Aorta (tissue), 5 donors: ENCODE measurements at places on chromosomes 1 and 21. TPM values are rescaled to one million over a fixed set of nuclear protein-coding genes. Genes with fewer than 3 reads are reported as not detected.

GRCh38 chr1:162207862-162208261, 138.4 kb downstream of the NOS1AP start:
- DNase-seq, result no peak
- H3K27ac ChIP-seq, result no peak overlapping the region
- H3K4me3 ChIP-seq, result no peak overlapping the region
- no peaks in the 10 kb centered on the region for H3K27me3 ChIP-seq

DNA sequence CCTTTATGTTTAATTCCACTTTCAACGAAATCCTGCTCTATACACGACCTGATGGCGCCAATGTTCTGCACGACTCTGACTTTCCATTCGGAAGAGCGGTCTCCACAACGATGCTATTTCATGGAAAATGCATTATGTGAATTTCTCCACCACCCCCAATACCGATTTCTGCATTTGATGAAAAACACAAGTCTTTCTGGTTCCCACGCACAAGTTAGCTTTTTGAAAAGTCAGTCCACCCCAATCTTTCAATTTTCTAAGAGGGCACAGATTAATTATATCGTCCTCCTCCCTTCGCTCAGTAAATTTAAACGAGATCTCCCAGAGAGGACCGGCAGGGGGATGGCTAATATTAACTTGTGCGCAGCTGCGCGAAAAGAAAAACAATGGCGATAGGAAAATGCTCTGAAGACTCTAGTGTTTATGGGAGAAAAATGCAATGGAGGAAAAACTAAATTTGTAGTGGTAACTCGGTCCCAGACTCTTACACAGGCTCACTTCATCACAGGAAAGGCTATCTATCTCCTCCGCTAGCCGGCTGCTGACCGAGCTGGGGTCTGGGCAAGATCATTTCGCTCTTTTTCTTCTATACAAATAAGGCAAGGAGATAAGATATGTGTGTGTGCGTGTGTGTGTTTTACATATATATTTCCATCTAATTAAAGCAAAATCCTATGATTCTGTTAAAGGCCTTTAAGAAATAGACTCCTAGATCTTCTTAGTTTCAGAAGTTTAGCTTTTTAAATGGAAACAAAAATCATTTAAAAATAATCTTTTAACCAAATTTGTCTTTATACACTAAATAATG, 1.2 kb upstream of the LHX8 start:
- no peaks in the 10 kb centered on the region for H3K4me1 ChIP-seq
- no peak overlapping the region for H3K4me3 ChIP-seq
- H3K36me3 ChIP-seq, result no peaks in the 10 kb centered on the region
- H3K27ac ChIP-seq, result no peak overlapping the region

DNA sequence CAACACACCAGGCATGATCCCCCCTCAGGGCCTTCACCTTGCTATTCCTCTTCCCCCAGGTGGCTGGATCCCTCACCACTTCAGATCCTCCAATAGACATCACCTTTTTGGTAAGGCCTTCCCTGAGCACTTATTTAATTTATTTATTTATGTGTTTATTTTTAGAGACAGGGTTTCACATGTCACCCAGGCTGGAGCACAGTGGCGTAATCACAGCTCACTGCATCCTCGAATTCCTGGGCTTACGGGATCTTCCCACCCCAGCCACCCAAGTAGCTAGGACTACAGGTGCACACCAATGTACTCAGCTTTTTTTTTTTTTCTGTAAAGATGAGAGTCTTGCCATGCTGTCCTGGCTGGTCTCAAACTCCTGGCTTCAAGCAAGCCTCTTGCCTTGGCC, 17.2 kb downstream of the KCNN3 start:
- no peak overlapping the region for H3K27ac ChIP-seq
- no peak overlapping the region for H3K4me3 ChIP-seq
- no peaks in the 10 kb centered on the region for H3K36me3 ChIP-seq
- no peaks in the 10 kb centered on the region for H3K27me3 ChIP-seq
- H3K4me1 ChIP-seq, result no peaks in the 10 kb centered on the region

- no peak for DNase-seq
- H3K27ac ChIP-seq, result no peak overlapping the region
- no peaks in the 10 kb centered on the region for H3K27me3 ChIP-seq
- no peaks in the 10 kb centered on the region for H3K4me1 ChIP-seq
- peaks cover 16% of the 10 kb centered on the region for H3K36me3 ChIP-seq
- H3K4me3 ChIP-seq, result no peak overlapping the region
Measured at GRCh38 chr1:206593351-206593925, 18.8 kb downstream of the EIF2D start.

- H3K36me3 ChIP-seq, result no peaks in the 10 kb centered on the region
- no peak overlapping the region for H3K27ac ChIP-seq
- no peaks in the 10 kb centered on the region for H3K27me3 ChIP-seq
- no peaks in the 10 kb centered on the region for H3K4me1 ChIP-seq
- H3K4me3 ChIP-seq, result no peak overlapping the region
Measured at GRCh38 chr21:23160914-23161313, 2162.7 kb downstream of the NCAM2 start.

DNA sequence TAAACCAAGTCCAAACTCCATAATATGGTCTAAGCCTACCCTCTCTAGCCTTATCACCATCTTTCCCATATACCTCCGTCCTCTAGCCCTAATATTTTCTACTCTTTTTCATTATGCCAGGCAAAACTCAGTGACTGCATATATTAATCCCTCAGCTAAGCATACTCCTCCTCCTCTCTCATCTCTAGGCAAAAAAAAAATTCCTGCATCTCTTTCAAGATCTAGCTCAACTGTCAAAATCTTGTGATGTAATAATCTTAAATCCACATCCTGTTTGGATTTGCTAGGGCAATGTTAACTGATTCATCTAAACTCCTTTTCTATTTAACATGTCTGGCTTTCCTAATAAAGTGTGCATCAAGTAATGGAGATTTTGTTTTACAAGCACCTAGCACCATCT, 20.4 kb downstream of the PRPF38A start:
- H3K27me3 ChIP-seq, result no peaks in the 10 kb centered on the region
- peaks cover 1% of the 10 kb centered on the region for H3K36me3 ChIP-seq
- no peak for DNase-seq
- no peak overlapping the region for H3K4me3 ChIP-seq

DNA sequence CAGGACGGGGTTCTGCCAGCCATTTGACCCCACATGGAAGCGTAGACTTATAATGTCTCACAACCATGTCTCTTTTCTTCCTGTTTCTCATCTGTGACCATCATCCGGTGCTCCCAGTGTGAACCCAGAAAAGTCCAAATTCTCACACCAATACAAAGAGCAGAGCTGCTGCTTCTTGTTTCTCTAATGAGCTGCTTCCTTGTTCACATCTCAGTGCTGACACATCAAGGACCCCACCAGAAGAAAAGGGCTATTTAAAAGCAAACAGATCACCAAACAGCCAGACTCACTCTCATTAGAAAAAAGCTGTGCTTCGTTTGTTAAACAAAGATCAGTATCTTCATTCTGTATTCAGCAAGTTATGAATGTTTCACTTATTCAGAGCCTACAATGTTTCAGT, 835 bp upstream of the LCE1D start:
- no peak overlapping the region for H3K27ac ChIP-seq
- DNase-seq, result no peak
- no peaks in the 10 kb centered on the region for H3K27me3 ChIP-seq
- no peak overlapping the region for H3K4me3 ChIP-seq

GRCh38 chr1:82606546-82606945, 805.8 kb downstream of the ADGRL2 start:
- H3K36me3 ChIP-seq, result no peaks in the 10 kb centered on the region
- no peaks in the 10 kb centered on the region for H3K4me1 ChIP-seq
- H3K27ac ChIP-seq, result no peak overlapping the region
- no peak overlapping the region for H3K4me3 ChIP-seq
- DNase-seq, result no peak

- H3K27ac ChIP-seq, result no peak overlapping the region
- no peak overlapping the region for H3K4me3 ChIP-seq
- H3K36me3 ChIP-seq, result no peaks in the 10 kb centered on the region
- DNase-seq, result no peak
- H3K27me3 ChIP-seq, result no peaks in the 10 kb centered on the region
- H3K4me1 ChIP-seq, result no peaks in the 10 kb centered on the region
Measured at GRCh38 chr1:159981351-159982055, 27.5 kb upstream of the SLAMF9 start.

DNA sequence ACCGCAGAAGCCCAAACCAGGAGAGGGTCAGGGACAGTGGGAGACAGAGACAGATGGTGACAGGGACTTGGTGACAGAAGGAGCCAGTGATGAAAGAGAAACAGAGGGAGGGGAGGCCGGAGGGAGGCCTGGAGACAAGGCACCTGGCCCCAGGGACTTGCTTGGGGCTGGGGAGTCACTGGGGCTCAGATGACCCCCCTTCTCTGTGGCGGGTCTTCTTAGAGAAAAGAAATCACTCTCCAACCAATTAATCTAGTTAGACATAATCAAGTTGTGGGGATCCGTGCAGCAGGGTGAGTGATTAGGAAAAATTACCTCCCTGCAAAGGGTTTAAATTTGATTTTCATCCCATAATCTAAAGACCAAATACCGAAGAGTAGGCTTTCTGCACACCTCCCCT, 519.8 kb downstream of the PTPRU start:
- no peak overlapping the region for H3K4me3 ChIP-seq
- DNase-seq, result no peak
- no peaks in the 10 kb centered on the region for H3K27me3 ChIP-seq
- no peak overlapping the region for H3K27ac ChIP-seq
- H3K36me3 ChIP-seq, result no peaks in the 10 kb centered on the region

DNA sequence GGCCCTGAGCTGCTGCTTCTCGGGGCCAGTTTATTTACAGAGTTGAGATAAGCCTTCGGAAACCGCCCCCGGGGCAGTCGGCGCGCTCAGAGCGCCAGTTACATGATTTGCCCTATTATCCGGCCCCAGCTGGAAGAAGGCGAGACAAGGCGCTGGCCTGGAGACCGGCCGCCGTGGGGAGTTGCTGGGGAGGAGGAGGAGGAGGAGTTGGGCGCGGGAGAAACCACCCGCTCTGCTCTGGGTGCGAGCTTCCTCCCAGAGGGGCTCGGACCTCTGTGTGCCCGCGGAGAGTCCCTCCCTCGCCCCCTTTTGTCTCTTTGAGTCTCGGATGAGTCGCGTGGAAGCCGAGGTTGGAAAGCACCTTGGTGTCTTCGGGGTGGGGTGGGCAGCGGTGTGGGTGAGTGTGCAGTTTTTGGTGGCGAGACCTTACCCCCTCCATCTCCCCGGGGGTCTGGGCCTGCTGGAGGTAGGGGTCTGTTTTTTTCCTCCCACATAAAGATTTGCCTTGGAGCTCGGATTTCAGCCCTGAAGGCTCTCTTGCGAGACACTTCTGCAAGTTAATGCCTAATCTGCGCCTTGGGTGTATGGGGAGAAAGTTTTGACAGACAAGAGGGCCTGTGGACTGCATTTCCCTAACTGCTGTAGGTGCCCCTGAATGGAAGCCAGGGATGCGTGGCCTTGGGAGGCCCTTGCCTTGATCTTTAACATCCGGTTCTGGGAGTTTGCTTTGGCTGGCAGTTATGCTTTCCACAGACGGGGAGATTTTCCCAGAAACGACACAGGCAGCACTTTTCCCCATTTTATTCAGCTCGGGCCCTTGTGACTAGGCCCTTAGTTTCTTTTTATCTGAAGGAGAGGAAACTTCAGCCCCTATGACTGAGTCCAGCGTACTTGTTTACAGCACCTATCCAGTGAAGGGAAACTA, 80.0 kb downstream of the NDUFS5 start:
- peaks cover 2% of the 10 kb centered on the region for H3K4me1 ChIP-seq
- H3K36me3 ChIP-seq, result no peaks in the 10 kb centered on the region
- H3K27ac ChIP-seq, result peak overlapping the region; percentile 88

- no peaks in the 10 kb centered on the region for H3K4me1 ChIP-seq
- H3K4me3 ChIP-seq, result no peak overlapping the region
- no peak overlapping the region for H3K27ac ChIP-seq
- DNase-seq, result no peak
Measured at GRCh38 chr1:116356067-116356466, 17.0 kb upstream of the ATP1A1 start.

- no peak overlapping the region for H3K27ac ChIP-seq
Measured at GRCh38 chr1:172727956-172728603, 69.2 kb downstream of the FASLG start.

GRCh38 chr1:84750110-84750730, 60.0 kb upstream of the SSX2IP start:
- H3K4me3 ChIP-seq, result no peak overlapping the region
- no peaks in the 10 kb centered on the region for H3K36me3 ChIP-seq
- DNase-seq, result no peak
- H3K27me3 ChIP-seq, result no peaks in the 10 kb centered on the region
- H3K4me1 ChIP-seq, result no peaks in the 10 kb centered on the region

- no peak overlapping the region for H3K4me3 ChIP-seq
- H3K27ac ChIP-seq, result no peak overlapping the region
- H3K36me3 ChIP-seq, result no peaks in the 10 kb centered on the region
- H3K4me1 ChIP-seq, result no peaks in the 10 kb centered on the region
Measured at GRCh38 chr1:30360753-30361152, 362.6 kb downstream of the MATN1 start.

GRCh38 chr1:53899206-53899628, 5.2 kb downstream of the DIO1 start:
- no peaks in the 10 kb centered on the region for H3K27me3 ChIP-seq
- no peaks in the 10 kb centered on the region for H3K4me1 ChIP-seq
- H3K4me3 ChIP-seq, result no peak overlapping the region
- H3K36me3 ChIP-seq, result no peaks in the 10 kb centered on the region
- DNase-seq, result no peak
- no peak overlapping the region for H3K27ac ChIP-seq

GRCh38 chr1:167489571-167490340, 28.6 kb downstream of the CD247 start:
- no peaks in the 10 kb centered on the region for H3K27me3 ChIP-seq
- no peak for DNase-seq
- no peaks in the 10 kb centered on the region for H3K4me1 ChIP-seq
- no peak overlapping the region for H3K4me3 ChIP-seq
- no peak overlapping the region for H3K27ac ChIP-seq

DNA sequence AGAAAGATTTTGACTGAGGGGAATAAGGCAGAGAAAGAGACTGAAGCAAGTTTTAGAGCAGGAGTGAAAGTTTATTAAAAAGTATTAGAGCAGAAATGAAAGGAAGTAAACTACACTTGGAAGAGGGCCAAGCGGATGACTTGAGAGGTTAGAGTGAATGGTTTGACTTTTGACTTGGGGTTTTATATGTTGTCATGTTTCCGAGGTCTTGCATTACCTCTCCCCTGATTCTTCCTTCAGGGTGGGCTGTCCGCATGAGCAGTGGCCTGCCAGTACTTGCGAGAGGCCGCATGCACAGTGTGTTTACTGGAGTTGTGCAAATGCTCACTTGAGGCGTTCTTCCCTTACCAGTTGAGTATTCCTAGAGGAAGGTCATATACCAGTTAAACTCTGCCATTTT, 13.0 kb upstream of the DENND2D start:
- no peak overlapping the region for H3K27ac ChIP-seq
- H3K4me3 ChIP-seq, result no peak overlapping the region

Gene RXFP4
- not detected for total RNA-seq

Gene TLCD4
- total RNA-seq, result 17.3 TPM

Gene LCE3D
- total RNA-seq, result not detected

Gene KCNE2
- 2.4 TPM for total RNA-seq

Gene KLHDC9
- 2.5 TPM for total RNA-seq

Gene SLC2A5
- total RNA-seq, result 5.8 TPM

Gene ATP6V1G3
- not detected for total RNA-seq

Gene LCA5L
- 1.8 TPM for total RNA-seq

Gene TNFRSF9
- total RNA-seq, result 0.42 TPM
